ENCODE measurements at places on chromosomes 7 and 10. TPM values are rescaled to one million over a fixed set of nuclear protein-coding genes. Genes with fewer than 3 reads are reported as not detected.

The PNLIPRP2 gene
- not detected for total RNA-seq

The OGDHL gene
- total RNA-seq, result 1.9 TPM

The NEUROG3 gene
- not detected for total RNA-seq

The WDR11 gene
- total RNA-seq, result 54.5 TPM

The SH2D4B gene
- total RNA-seq, result not detected

The PAX4 gene
- total RNA-seq, result not detected

Data from astrocyte (in vitro differentiated cells and primary cell).